ENCODE measurements at places on chromosomes 4 and X. TPM values are rescaled to one million over a fixed set of nuclear protein-coding genes. Genes with fewer than 3 reads are reported as not detected.

DNA sequence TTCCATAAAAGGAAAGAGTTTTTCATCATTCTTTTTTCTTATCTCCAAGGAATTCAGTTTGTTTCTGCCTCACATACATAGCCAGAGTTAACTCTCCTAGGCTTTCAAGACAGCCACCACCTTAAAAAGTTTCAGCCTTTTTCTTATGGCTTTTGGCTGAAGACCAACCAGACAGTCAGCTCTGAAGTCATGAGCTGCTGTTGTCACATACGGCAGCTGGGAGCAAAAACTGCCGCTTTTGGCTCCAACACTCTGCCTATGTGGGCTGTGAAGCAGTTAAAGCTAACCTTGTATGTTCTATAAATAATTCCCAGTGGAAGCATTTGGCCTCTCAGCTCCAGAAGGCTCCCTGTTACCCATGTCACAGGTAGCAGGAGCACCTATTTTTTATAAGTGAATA, 104.1 kb downstream of the KLHL4 start:
- no peaks in the 10 kb centered on the region for H3K36me3 ChIP-seq
- no peak overlapping the region for H3K4me3 ChIP-seq
- H3K27me3 ChIP-seq, result no peaks in the 10 kb centered on the region
- no peaks in the 10 kb centered on the region for H3K4me1 ChIP-seq

DNA sequence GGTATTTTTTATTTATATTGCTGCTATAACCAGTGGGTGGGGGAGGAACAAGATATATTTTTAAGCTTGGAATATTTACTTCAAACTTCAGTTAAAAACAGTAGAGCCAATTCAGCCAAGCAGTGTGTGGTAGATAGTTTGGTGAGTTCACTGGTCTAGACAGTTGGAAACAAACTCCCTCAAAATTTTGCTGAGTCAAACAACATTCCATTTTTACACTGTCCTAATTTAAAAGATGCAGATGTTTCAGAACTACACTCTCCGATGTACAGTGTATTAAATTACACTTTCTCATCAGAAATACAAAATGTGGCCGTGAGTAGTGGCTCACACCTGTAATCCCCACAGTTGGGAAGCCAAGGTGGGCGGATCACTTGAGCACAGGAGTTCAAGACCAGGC, 23.3 kb downstream of the PRKX start:
- no peaks in the 10 kb centered on the region for H3K27me3 ChIP-seq
- H3K27ac ChIP-seq, result no peak overlapping the region
- no peak overlapping the region for H3K4me3 ChIP-seq
- H3K36me3 ChIP-seq, result no peaks in the 10 kb centered on the region
- no peaks in the 10 kb centered on the region for H3K4me1 ChIP-seq
- DNase-seq, result no peak

Gene BEX5
- total RNA-seq, result not detected

GRCh38 chr4:72442715-72443114, 126.3 kb downstream of the ADAMTS3 start:
- no peak for DNase-seq
- no peaks in the 10 kb centered on the region for H3K27me3 ChIP-seq
- H3K4me3 ChIP-seq, result no peak overlapping the region
- H3K4me1 ChIP-seq, result no peaks in the 10 kb centered on the region

Gene ETDB
- not detected for total RNA-seq

Gene RPA4
- 7.8 TPM for total RNA-seq

DNA sequence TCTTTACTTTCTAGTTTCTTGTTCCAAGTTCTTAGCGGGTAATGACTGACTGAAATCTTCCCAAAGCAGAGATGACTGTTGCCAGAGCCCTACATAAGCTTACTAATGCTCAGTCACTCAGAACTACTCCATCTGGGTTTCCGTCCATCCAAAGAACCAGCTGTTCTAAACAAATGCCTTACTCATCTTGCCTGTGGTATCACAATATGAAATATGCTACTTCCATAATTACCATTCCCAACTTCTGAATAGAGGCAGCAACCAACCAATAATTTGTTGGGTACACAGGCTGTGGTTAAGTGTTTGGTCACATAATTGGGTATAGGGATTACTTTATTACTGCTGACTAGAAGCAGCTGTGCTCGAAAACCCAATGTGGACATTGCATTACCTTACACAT, 930.2 kb upstream of the DIAPH2 start:
- DNase-seq, result no peak
- no peaks in the 10 kb centered on the region for H3K36me3 ChIP-seq
- H3K4me3 ChIP-seq, result no peak overlapping the region
- no peaks in the 10 kb centered on the region for H3K27me3 ChIP-seq

DNA sequence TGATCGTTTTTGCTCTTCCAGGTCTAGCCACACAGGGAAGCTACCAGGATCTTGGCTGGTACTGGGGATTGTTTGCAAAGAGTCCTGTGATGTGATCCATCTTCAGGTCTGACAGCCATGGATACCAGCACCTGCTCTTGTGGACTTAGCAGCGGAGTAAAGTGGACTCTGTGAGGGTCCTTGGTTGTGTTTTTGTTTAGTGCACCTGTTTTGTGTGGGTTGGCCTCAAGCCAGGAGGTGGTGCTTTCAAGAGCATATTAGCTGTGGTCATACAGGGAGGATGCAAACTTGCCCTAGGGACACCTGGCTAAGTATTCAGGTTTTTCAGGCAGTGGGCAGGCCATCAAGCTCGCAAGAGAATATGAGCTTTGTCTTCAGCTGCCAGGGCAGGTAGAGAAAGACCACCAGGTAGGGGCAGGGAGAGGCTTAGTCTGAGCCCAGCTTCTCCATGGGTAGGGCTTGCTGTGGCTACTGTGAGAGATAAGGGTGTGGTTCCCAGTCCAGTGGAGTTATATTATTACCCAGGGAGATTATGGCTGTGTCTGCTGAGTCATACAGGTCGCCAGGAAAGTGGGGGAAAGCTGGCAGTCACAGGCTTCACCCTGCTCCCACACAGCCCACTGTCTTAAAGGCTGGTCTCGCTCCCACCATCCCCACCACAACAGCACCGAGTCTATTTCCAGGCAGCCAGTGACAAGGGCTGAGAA, 293.7 kb downstream of the PCDH18 start:
- H3K27me3 ChIP-seq, result no peaks in the 10 kb centered on the region
- no peak overlapping the region for H3K4me3 ChIP-seq
- DNase-seq, result no peak
- no peaks in the 10 kb centered on the region for H3K36me3 ChIP-seq
- H3K4me1 ChIP-seq, result no peaks in the 10 kb centered on the region

Gene ADGRG2
- total RNA-seq, result not detected

DNA sequence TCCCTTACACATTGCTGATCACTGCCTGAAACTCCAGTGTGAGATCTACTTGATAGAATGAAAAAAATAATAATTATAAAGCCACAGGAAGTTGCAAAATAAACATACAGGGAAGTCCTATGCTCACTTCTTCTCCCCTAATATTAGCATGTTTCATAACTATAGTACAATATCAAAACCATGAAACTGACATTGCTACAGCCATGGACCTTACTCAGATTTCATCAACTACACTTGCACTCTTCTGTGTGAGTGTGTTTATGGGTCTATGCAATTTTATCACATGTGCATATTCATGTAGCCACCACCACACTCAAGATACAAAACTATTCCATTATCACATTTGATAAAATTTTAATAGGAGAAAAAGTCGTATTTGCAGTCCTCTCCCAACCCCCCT, 57.3 kb downstream of the SPINK2 start:
- H3K27me3 ChIP-seq, result no peaks in the 10 kb centered on the region
- H3K4me1 ChIP-seq, result no peaks in the 10 kb centered on the region
- no peak for DNase-seq
- H3K4me3 ChIP-seq, result no peak overlapping the region
- no peaks in the 10 kb centered on the region for H3K36me3 ChIP-seq

Gene ELMOD2
- total RNA-seq, result 24.8 TPM

Gene VCX3A
- not detected for total RNA-seq

DNA sequence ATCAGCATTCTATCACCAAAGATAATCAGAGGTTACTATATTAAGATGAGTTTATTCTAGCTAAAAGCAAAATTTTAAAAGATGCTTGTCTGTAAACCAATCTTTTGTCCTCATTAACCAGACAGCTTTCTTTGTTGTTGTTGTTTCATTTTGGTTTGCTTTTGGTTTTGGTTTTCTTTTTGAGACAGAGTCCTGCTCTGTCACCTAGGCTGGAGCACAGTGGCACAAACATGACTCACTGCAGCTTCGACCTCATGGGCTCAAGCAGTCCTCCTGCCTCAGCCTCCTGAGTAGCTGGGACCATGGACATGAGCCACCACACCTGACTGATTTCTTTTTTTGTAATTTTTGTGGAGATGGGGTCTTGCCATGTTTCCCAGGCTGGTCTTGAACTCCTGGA, 102.9 kb downstream of the COX18 start:
- no peak overlapping the region for H3K27ac ChIP-seq
- H3K4me3 ChIP-seq, result no peak overlapping the region
- H3K36me3 ChIP-seq, result no peaks in the 10 kb centered on the region

- no peak for DNase-seq
- H3K27me3 ChIP-seq, result no peaks in the 10 kb centered on the region
- no peak overlapping the region for H3K27ac ChIP-seq
- H3K36me3 ChIP-seq, result no peaks in the 10 kb centered on the region
- no peaks in the 10 kb centered on the region for H3K4me1 ChIP-seq
- no peak overlapping the region for H3K4me3 ChIP-seq
Measured at GRCh38 chr4:7610022-7610670, 175.4 kb upstream of the PSAPL1 start.

Gene CTAG1A
- not detected for total RNA-seq

GRCh38 chr4:87579478-87579877, 28.9 kb upstream of the DSPP start:
- no peaks in the 10 kb centered on the region for H3K36me3 ChIP-seq
- DNase-seq, result no peak
- no peak overlapping the region for H3K4me3 ChIP-seq
- no peaks in the 10 kb centered on the region for H3K27me3 ChIP-seq
- no peaks in the 10 kb centered on the region for H3K4me1 ChIP-seq

GRCh38 chrX:120446498-120446897, 22.6 kb downstream of the LAMP2 start:
- no peaks in the 10 kb centered on the region for H3K4me1 ChIP-seq
- H3K36me3 ChIP-seq, result no peaks in the 10 kb centered on the region
- H3K27me3 ChIP-seq, result no peaks in the 10 kb centered on the region
- DNase-seq, result no peak

- no peaks in the 10 kb centered on the region for H3K27me3 ChIP-seq
- no peak overlapping the region for H3K4me3 ChIP-seq
- no peaks in the 10 kb centered on the region for H3K4me1 ChIP-seq
- H3K27ac ChIP-seq, result no peak overlapping the region
- no peaks in the 10 kb centered on the region for H3K36me3 ChIP-seq
Measured at GRCh38 chr4:93127489-93127888, 701.1 kb upstream of the ATOH1 start.

Gene C4orf36
- 1.7 TPM for total RNA-seq

GRCh38 chr4:13542577-13543031, 1.7 kb downstream of the NKX3-2 start:
- peaks cover 45% of the 10 kb centered on the region for H3K4me1 ChIP-seq
- no peak for DNase-seq

- no peaks in the 10 kb centered on the region for H3K4me1 ChIP-seq
- no peak for DNase-seq
- H3K36me3 ChIP-seq, result no peaks in the 10 kb centered on the region
- H3K27me3 ChIP-seq, result no peaks in the 10 kb centered on the region
- H3K4me3 ChIP-seq, result no peak overlapping the region
Measured at GRCh38 chrX:39772057-39772832, 325.5 kb downstream of the BCOR start.

All from Peyer's patch (tissue), 4 donors.